Karpas-422 (cell line): ENCODE measurements at places on chromosomes 2 and 18. TPM values are rescaled to one million over a fixed set of nuclear protein-coding genes. Genes with fewer than 3 reads are reported as not detected.

DNA sequence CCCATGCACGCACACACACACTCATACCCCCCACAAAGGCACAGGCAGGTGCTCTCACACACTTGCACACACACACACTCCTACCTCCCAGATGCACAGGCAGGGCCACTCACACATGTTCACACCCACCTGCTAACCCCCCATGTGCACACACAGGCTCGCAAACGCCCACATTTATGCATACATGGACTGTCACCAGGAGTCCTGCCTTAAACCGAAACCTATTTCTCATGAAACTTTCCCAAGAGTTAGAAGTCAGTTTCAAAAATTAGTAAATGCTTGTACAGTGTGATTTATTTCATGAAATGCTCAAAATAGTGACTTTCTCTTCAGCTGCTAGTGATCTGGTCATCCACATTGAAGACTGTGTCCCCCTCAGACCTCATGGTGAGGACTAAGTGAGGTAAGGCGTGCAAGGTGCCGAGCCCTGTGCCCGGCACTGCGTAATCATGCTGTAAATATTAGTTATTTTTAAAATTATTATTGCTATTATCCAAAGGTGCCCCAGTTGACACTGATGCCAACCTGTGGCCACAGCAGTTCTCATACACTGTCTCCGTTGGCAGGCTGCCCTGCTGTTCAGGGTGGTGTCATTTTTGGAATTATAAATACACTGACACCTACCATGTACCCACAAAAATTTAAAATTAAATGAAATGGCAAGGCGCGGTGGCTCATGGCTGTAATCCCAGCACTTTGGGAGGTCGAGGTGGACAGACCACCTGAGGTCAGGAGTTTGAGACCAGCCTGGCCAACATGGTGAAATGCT lies 12.4 kb downstream of the CNNM4 start:
- DNase-seq, result no peak

- no peak for DNase-seq
Observed at GRCh38 chr2:95354469-95354901, 48.0 kb upstream of the FAHD2A start.

- no peak for DNase-seq
Observed at GRCh38 chr18:15198116-15198389, 450.1 kb downstream of the ANKRD30B start.

- no peak for DNase-seq
Observed at GRCh38 chr2:231347081-231347480, 48.4 kb upstream of the B3GNT7 start.

- peak; percentile 83 for DNase-seq
Observed at GRCh38 chr2:235595422-235596010, 101.7 kb downstream of the AGAP1 start.

DNA sequence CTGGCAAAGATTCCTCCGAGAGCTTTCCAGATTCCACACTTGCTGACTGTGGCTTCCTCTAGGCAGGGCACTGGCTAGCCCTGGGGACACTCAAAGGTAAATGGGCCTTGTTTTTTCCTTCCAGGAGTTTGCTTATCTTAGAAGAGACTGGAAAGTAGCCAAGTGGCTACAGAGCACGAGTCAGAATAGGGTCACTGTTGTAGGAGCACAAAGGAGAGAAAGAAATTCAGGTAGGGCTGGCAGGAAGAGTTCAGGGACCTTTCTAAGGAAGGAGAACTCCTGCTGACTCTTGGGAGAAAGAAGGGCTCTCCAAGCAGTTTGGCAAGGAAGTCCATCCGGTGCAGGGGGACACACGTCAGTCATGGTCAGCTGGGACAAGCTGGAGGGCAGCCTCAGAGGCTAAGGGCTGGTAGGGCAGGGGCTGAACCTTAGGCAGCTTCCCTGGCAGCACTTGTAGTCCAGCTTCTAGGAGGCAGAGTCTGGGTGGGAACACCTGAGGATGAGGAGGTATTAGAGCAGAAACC lies 39.5 kb downstream of the NIFK start:
- DNase-seq, result no peak

- no peak for DNase-seq
Observed at GRCh38 chr2:173238385-173238784, 116.3 kb upstream of the CDCA7 start.

- DNase-seq, result peak; percentile 86
Observed at GRCh38 chr2:217650716-217651360, 352.0 kb downstream of the TNS1 start.

GRCh38 chr2:43276962-43277391 lies 50.6 kb upstream of the ZFP36L2 start:
- no peak for DNase-seq

DNA sequence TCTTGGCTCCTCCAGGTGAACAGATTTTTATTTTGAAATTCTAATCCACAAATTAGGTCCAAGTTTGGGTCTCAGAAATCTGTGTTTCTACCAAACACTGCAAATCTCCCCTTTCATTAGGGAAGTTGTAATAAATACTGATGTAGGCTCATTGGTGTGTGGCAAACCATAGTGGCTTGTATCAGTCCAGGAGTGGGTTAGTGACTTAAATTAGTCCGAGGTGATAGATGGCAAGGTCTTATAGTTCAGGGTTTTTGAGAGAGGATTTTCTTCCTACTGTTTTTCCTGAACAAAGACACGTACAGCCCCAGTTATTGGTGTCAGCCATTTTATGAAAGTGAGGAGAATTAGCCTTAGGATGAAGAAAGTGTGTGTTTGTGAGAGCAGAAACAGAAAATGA lies 74.6 kb downstream of the RPRM start:
- no peak for DNase-seq

DNA sequence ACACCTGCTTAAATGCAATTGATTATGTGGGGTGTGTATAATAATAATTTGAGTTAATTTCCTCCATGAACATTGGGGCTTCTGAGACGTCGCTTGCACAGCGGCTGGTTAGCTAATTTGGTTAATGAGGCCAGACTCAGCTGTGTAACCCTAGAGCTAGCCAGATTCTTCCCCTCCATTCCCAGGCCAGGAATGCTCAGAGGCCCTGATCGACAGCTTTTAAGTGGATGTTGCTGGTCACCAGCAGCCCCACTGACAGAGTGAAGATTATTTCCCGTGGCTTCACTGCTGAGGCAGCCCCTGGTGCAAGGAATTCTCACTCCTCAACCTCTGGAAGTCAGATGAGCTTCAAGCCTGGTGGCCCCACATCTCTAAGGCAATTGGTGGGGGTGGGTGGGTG lies 12.4 kb upstream of the EPAS1 start:
- DNase-seq, result no peak

DNA sequence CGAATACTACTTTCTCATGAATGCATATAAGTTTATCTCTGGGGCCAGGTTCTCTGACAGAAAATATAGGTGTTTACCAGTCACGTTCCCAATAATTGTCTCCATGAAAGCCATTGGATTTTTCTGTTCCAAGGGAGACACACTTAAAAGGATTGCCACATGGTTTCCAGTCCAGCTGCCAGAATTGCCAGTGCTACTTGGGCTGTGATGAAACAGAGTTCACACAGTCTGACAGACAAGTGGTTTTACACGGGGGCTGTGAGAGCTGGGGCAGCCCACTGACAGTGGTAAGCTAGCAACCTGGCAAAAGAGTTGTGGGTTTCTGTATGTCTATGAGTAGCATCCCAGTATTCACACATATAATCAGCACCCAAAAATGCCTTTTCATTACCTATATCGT lies 27.7 kb upstream of the ATRAID start:
- DNase-seq, result no peak

GRCh38 chr18:9771977-9772660 lies 64.0 kb downstream of the RAB31 start:
- DNase-seq, result no peak

- no peak for DNase-seq
Observed at GRCh38 chr18:13437796-13438506, 219.4 kb downstream of the LDLRAD4 start.

- no peak for DNase-seq
Observed at GRCh38 chr18:28114472-28114871, 62.5 kb downstream of the CDH2 start.

DNA sequence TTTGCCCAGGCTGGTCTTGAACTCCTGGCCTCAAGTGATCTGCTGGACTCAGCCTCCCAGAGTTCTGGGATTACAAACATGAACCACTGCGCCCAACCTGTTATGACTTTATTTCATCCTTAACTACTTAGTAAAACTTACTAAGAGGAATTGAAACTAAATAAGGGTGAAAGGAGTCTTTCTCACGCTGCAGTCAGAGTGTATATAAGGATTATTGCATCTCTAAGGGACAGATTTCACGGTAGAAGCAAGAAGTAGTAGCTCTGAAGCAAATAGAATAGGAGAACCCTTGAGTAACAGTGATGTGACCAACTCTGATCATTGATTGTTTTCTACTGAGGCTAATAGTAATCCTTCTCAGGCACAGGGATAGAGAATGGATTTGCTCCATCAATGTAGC lies 960.1 kb downstream of the CPS1 start:
- DNase-seq, result no peak

GRCh38 chr2:129400826-129401225 lies 578.6 kb upstream of the RAB6C start:
- DNase-seq, result no peak

The FOXD4L1 gene
- total RNA-seq, result 0.60 and 0.72 TPM in 2 replicates

The WDR7 gene
- 7.6 and 20.9 TPM in 2 replicates for total RNA-seq

The OSBPL6 gene
- total RNA-seq, result 0.11 and 0.30 TPM in 2 replicates

The MAP3K19 gene
- total RNA-seq, result not detected in 2 replicates

The CNTNAP5 gene
- total RNA-seq, result 0.25 and 0.78 TPM in 2 replicates

The CCDC74B gene
- total RNA-seq, result 11.9 and 45.0 TPM in 2 replicates

The SERPINB2 gene
- not detected in 2 replicates for total RNA-seq

The ATG4B gene
- 63.9 and 66.6 TPM in 2 replicates for total RNA-seq

The CREG2 gene
- not detected in 2 replicates for total RNA-seq

The STAT4 gene
- total RNA-seq, result not detected in 2 replicates
